ENCODE measurements at places on chromosomes 13 and 19.

- no peak for DNase-seq
Observed at GRCh38 chr13:34886987-34887386, 55.1 kb upstream of the NBEA start.

DNA sequence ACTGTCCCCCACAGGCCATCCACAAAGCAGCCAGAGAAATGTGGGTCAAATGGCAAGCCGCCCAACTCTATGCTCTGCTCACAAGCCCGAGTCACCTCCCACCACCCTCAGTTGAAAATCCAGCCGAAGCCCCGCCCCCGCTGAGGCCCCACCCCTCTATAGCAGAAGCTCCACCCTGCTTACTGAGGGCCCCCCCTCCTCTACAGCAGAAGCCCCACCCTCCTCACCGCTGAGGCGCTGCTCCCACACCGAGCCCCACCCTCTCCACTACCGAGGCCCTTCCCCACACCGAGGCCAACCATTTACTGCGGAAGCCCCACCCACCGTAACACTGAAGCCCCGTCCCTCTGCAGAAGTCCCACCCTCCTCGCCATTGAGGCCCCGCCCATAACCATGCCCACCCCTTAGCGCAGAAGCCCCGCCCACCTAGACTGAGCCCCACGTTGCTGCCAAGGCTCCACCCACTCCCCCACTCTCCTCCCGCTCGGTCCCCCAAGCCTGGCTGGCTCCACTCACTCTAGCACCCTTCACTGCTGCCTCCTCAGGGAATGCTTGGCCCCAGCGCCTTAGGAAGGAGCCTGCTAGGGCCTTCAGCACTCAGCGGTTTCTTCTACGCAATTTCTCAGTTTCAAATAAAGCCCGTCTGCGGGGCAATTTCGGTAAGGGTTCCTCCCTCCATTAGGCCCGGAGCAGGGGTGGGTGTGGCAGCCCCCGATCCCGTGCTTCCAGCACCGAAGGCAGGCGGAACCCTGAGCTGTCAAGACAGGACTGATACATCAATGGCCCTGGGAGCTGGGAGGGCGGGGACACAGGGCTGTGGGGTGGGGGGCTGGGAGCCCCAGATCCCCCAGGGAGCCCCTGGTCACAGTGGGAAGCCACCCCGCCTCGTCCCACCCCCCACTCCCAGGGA, 9.0 kb upstream of the MYDGF start:
- no peak for DNase-seq

DNA sequence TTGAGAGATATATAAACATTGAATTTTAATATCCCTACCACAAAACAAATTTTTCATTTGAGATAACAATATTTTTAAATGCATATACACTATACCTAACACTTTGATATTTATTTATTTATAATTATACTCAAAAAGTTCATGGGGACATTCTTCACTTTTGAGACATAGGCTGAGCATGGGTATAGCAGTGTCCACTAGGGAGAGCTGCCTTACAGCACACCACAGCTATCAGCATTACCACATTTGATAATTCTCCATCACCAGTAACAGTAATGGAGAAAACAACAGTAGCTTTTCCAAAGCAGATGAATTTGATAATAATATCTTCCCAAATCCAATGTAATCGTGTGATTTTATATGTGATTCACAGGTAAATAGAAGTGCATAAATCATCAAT, 626.1 kb downstream of the DACH1 start:
- no peak for DNase-seq

DNA sequence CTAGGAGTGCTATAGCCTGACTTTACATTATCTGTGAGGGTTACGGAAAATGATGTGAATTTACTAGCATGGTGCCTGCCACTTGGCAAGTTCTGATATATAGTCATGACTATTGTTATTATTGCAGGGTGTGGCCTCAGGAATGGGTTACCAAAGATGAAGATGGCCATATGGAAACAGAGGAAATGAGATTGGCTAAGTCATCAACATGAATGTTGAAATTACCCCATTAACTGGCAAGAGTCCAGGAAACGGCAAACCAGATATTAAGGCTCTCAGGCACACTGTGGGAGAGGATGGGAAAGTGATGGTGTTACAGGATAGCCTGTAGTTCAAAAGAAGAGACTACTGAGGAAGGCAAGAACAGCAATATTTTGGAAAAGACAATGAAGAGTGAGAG, 183.3 kb downstream of the KCNRG start:
- DNase-seq = no peak

GRCh38 chr13:74867460-74867859, 614.5 kb downstream of the TBC1D4 start:
- no peak for DNase-seq

DNA sequence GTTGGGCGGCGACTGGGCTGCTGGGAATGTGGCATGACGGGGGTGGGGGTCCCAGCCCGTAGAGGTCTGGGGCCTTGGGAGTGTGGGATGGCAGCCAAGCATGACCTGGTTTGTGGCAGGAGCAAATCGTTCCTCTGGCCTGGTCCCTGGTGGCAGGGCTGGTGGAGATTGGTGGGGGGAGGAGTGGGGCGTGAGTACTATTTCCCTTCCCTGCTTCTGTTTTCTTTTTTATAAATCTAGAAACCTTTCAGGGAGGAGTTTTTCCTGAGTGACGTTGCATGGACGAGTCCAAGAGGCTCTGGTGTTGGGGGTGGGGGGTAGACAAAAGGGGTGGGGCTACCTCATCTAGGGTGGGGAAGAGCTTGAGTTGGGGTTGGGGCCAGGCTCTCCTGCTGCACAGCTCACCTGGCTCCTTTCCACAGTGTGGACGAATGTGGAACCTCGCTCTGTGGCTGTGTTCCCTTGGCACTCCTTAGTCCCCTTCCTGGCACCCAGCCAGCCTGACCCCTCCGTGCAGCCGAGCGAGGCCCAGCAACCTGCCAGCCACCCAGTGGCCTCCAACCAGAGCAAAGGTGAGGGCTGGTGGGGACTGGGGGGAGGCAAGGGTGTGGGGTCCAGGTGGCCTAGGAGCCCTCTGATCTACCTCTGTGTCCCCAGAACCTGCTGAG, 15.4 kb upstream of the PRR19 start:
- DNase-seq = no peak

DNA sequence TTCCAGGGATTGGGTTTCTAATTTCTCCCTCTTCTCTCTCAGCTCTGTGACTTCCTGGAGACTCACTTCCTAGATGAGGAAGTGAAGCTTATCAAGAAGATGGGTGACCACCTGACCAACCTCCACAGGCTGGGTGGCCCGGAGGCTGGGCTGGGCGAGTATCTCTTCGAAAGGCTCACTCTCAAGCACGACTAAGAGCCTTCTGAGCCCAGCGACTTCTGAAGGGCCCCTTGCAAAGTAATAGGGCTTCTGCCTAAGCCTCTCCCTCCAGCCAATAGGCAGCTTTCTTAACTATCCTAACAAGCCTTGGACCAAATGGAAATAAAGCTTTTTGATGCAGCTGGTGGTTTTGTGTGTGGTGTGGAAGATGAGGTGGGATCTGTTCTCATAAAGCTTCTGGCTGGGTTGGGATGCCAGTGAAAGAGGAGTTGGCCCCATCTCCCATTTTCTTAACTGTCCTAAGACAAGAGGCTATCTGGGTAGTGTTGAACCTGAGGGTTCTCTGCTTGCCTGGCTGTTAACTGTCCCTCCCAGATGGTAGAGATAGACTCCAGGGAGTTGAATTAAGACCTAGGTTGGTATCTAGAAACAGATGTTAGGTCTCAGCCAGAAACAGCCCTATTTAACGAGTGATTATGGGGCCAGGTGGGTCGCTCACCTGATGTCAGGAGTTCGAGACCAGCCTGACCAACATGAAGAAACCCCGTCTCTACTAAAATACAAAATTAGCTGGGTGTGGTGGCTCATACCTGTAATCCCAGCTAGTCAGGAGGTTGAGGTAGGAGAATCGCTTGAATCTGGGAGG, 1.6 kb downstream of the FTL start:
- no peak for DNase-seq

GRCh38 chr13:80070024-80070703, 270.8 kb downstream of the SPRY2 start:
- DNase-seq = no peak

DNA sequence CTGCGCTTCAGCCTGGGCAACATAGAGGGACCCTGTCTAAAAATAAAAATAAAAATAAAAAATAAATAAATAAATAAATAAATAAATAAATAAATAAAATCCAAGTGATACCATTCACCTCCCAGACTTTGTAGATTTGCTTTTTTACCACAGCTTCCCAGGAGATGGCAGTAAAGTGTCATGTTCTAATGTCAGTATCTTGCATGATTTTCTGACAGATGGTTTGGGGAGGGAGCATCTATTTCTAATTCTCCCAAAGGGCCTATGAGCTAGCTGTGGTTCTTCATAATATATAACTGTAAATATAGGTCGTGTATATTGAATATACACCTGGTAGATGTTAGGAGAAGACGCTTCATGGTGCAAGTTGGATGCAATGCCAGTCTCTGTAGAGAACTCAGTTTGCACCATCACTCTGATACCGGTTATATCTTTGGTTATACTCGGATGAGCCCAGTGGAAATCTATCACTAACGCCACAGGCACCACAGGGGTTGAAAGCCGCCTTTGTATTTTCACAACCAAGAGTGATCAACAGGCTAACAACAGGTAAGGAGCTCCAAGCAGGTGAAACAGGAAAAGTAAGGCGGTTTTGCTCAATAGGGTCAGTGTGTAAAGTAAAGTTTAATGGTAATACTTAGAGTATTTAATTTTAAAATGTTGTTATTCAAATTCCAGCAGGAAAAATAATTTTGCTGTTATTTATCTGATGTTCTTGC, 13.9 kb downstream of the APLP1 start:
- peak; percentile 25 for DNase-seq

Data from GDM1 (cell line).